Bronchial epithelial cell (primary cell): ENCODE measurements at places on chromosomes 1 and 21.
A peak's percentile ranks its signal among the peaks of the same experiment; 100 is the strongest.

- DNase-seq, result peak; percentile 60
Measured at GRCh38 chr1:10643607-10644306, 152.7 kb downstream of the CASZ1 start.

- DNase-seq, result no peak
Measured at GRCh38 chr1:47031585-47031984, 8.1 kb downstream of the CYP4X1 start.

GRCh38 chr1:57116871-57117270, 151.1 kb upstream of the C8B start:
- no peak for DNase-seq

DNA sequence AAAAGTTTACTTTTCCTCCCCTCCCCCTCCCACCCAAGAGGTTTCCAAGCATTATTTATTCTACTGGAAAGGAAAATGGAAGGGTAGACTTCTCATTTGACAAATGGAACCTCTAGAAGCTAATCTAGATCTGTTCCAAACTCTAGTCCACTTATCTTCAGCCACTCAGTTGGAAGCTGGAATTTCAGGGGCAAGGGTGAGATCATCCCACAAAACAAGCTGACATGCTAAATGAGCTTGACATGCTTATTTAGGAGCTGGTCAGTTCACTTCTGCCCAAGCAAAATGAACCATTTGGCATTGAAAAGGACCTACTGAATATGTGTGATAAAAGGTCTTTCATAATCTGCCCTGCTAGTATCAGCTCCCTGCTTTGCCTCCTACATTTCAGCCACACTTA, 5.0 kb downstream of the LRRC41 start:
- no peak for DNase-seq

DNA sequence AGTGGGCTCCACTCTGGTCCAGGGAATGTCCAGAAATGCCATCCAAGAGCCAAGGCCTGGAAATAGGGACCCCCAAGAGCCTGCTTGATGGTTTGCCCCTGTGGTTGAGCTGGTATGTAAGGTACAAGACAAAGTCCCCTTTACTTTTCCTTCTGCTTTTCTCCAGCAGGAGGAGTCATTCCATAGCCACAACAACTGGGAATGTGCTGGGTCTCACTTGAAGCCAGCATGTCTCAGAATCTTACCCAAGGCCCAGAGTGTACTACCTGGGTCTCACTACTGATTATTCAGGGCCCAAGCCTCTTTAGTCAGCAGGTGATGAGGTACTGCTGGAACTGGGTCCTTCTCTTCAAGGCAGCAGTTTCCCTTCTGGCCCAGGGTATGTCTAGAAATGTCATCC, 62.1 kb upstream of the CD55 start:
- peak; percentile 44 for DNase-seq

GRCh38 chr1:64908575-64908974, 57.8 kb downstream of the JAK1 start:
- no peak for DNase-seq

- no peak for DNase-seq
Measured at GRCh38 chr1:188089461-188089860, 1260.7 kb downstream of the PLA2G4A start.

- DNase-seq, result no peak
Measured at GRCh38 chr1:214471458-214471857, 79.9 kb downstream of the PTPN14 start.

- peak; percentile 62 for DNase-seq
Measured at GRCh38 chr1:20903437-20903836, 116.3 kb upstream of the HP1BP3 start.

DNA sequence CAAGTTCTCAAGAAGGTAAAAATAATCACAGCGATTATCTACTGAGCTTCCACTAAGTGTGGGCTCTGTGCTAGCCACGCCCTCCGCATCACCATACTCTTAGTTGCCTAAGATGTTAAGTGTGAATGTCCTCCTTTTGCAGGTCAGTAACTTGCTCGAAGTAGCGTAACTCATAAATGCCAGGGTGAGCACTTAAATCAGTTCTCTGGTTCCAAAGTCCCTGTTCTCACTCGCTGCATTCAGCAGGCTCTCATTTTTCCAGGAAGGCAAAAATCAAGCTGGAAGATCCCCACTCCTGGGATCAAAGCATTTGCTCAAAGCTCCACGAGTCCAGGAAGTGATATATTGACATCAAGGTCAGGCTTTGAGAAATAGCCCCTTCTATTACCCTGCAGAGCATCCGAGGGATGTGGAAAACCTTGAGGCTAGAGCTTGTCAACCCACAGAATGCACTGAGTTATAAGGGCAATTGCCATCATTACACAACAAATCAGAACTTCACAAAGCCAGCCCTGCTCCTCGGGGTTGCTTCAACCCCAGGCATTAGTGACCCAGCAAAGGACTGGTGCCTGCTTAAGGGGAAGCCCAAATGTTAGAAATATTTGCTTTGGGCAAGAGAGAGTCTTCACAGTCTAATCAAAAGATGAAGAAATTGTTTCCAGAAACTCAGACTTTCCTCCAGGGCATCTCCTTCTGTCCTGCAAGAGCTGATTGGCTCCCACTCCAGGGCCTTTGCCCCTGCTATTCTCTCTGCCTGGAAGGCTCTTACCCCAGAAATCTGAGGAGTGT, 19.5 kb downstream of the SLC30A1 start:
- no peak for DNase-seq

DNA sequence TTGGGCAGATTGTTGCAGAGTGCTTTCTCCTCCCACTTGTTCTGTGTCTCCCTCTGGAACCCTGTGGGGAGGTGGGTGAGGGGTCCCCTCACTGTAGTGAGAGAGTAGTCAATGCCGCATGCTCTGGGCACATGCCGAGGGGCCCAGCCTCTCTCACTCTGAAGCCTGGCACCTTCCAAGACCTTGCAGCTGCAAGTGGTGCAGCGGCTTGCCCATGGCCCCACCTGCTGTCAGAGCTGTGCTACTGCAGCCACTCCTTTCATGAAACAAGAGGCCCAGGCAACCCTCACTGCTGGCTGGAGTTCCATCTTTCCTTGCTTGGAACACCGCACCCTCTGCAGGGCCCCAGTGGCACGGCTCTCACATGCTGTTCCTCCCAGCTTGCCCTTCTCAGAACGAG, 58.4 kb upstream of the COL6A1 start:
- peak; percentile 6 for DNase-seq

DNA sequence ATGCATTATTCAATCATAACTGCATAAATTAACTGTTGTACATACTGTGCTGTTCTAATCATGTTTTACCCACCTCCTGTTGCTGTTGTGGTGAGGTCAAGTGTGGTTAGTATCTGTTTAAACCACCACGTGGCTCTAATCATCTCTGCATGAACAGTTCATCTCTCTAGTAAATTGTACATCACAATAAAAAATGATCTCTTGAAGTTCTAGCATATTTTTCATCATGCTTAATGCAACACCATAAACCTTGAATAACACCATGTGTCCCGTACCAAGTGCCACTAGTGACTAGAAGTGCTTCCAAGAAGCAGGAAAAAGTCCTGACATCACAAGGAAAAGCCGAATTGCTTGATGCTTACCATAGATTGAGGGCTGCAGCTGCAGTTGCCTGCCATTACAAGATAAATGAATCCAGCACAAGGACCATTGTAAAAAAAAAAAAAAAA, 51.7 kb downstream of the SNRPE start:
- no peak for DNase-seq

GRCh38 chr1:87878873-87879272, 550.2 kb downstream of the LMO4 start:
- no peak for DNase-seq

DNA sequence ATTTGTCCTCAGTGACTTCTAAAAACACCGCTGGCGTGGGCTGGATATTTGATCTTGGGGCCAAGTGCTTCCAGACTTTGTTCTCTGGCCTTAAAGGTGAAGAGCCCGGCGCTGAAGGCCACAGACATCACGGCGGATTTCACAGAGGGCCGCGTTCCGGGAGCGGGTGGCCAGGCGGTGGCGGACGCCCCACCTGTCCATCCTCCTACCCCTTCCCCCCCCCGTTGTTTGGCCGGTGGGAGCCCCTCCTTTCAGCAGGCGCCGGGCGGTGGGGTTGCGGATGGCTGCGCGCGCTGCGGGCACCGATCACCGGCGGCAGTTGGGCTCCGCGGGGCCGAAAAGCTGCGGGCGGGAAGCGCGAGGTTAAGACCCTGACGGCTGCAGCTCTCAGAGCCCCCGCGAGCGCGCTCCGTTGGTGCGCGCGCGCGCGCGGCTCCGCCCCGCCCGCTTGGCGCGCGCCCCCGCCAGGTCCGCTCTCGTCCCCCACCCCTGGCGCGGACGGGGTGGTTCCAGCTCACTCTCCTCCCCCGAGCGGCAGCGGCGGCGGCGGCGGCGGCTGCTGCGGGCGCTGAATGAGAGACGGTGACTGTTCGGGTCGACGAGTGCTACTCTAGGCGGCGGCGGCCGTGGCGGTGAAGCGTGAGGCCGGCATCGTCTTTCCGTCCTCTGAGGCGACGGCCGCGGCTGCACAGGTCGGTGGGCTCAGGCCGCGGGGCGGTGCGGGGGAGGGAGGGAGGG, at the start of gene RALGPS2:
Gene RALGPS2, plus strand, starts transcription at position 517 of the 738 bp plus-strand sequence. CDS start 51,521 bp downstream, outside the sequence.
- peak; percentile 34 for DNase-seq

- peak; percentile 19 for DNase-seq
Measured at GRCh38 chr1:61450454-61450853, 274.5 kb downstream of the TM2D1 start.

DNA sequence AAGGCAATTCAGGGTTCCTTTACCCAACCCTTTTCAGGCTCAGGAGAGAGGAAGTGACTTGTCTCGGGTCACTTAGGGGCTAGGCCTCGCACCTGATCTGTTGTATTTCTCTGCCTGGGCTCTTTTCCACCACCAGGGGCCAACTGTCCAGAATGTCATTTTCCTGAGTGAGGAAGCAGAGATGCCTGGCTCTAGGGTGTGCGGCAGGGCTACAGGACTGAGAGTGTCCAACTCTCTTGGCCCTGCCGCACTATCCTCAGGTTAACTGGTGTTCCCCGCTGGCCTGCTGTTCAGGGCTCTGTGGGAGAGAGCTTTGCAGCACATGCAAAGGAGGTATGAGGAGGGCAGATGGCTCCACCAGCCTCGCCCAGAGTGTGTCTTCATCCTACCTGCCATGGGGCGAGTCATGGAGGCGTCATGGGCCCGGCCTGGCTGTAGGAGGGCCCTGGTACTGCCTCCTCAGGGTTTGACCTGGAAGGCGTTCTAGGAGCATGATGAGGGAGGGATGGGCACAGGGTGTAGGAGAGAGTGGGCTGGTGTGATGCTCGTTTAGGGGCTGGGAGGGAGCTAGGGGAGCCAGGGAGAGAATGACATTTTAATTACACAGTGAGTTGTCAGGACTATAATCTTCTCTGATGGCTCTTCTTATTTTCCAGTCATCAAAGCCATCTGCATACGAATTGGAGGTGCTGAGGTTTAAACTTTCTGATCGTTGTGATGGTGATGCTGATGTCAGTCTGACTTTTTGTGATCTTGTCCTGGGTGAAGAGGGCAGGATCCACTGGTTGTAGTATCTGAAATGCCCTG, 128.3 kb downstream of the NOS1AP start:
- no peak for DNase-seq

GRCh38 chr1:205147191-205147835, 25.5 kb upstream of the RBBP5 start:
- peak; percentile 21 for DNase-seq

DNA sequence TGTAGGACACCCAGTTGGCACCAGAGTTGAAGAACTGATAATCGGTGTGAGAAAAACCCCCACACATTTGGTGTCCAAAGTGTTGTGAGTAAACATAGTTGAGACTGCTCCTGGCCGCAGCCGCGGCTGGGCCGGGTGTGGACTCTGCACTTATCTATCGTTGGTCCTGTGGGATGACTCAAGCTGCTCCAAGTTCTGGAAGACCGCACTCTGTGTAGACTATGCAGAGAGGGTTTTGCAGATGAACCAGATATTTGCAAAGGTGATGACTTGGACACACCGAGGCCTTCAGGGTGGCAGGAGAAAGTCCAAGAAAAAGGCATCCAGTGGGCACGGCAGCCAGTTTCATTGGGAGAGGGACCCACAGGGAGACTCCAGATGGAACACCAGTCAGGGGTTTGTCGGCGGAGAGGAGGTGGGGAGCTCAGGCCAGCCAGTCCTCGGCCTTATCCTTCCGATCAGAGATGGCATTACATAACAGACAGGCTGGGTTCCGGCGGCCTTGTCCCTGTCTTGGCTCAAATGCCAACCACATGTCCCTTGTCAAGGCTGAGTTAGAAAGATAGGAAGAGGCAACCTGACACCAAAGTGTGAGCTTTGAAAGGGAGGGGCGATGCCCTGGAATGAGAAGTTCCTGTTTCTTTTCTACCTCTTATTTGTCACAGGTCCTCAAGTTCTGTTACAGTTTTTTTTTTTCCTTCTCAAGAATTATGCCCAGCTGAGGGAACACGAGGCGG, 21.1 kb downstream of the C2CD2 start:
- DNase-seq, result peak; percentile 61

- no peak for DNase-seq
Measured at GRCh38 chr1:8718850-8719361, 98.5 kb downstream of the RERE start.

DNA sequence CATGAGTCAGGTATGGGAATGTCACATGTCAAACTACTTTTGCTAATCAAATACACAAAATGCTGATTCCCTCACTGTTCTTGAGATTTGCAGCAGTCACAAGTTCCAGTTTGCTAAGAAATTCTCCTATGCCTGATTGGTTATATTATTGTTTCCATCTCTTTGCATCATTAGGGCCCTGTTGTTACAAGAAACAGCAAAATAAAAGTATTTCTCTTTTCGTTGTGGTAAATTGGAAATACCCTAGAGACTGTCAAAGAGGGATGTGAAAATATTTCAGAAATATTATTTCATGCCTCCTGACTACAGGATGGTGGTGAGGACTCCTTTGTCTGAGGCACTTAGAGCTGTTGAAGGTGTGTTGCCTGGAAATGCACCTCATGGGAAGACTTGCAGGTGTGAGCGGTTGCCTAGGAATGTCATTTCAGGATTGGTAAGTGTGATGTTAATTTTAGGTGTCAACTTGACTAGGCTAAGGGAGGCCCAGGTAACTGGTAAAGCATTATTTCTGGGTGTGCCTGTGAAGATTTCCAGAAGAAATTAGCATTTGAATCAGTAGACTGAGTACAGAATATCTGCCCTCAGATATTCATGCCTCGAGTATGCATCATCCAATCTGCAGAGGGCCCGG, 117.4 kb downstream of the ROR1 start:
- no peak for DNase-seq

DNA sequence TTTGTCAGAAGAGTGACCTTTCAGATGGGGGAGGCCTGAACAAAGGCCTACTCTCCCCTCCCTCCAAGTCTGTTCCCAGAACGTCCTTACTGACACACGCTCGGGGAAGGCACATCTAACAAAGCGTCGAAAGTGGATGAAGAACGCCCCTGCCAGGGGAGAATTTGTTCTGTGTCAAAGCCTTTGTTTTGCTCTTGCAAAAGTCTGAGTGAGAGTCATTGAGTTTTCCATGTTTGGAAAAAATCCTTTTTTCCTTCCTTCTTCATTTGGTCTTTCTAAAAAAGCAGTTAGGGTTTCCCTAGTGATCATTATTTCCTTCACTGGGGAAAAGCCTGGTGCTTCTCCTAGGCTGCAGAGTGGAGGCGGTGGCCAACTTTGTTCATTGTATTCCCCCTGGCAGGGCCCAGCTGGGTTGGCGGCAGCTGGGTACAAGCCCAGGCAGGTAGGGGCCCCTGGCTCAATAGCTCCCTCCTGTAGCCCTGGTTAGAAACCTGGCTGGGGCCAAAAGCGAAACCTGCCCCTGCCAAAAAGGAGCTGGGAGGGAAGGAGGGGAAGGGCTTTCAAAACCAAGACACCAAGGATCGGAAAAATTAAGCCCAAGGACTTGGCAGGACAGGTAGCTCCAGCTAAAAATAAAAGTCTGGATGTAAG, 81.1 kb downstream of the ITPKB start:
- peak; percentile 81 for DNase-seq
